GM23248 (cell line): ENCODE measurements at places on chromosomes 4 and X.

GRCh38 chr4:88489100-88489761 is 32.3 kb downstream of the HERC5 start:
- H3K27me3 ChIP-seq, result no peaks in the 10 kb centered on the region; the same call in 1 of the 2 replicates
- H3K36me3 ChIP-seq, result no peaks in the 10 kb centered on the region
- no peak overlapping the region for H3K4me3 ChIP-seq
- no peaks in the 10 kb centered on the region for H3K4me1 ChIP-seq
- H3K27ac ChIP-seq, result no peak overlapping the region
- DNase-seq, result no peak

DNA sequence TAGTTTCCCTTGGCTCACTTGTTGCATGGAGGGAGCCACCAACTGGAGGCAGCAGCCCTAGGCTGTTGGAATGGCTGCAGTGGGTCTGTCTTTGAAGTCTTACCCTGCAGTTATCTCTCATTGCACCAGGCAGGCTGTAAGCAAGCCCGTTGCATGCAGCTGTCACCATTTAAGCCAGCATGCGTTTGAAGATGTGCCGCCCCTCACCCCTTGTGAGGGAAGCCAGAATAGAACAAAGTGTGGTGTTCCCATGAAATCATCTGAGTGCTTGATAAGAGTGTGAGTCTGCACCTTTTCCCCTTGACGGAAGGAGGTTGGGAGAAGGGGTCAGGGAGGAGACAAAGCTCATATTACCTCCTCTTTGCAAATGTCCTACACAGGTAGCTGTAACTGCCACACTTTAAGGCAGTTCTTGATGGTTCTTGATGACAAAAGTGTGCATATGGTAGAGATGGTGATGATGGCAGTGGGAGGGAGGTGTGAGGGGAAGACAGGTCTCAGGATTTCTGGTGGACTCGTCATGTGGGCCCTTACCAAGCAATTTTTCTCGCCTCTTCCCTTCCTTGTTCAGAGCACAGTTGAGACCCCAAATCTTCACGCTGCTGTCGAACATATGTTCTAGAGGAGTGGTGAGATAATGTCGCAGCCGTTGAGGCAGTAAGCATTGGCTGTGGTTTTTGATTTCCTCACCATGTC is 191.4 kb upstream of the LEF1 start:
- H3K4me3 ChIP-seq, result no peak overlapping the region
- no peak for DNase-seq
- H3K27ac ChIP-seq, result no peak overlapping the region

GRCh38 chr4:98210281-98210680 is 50.9 kb upstream of the RAP1GDS1 start:
- DNase-seq, result no peak
- H3K4me3 ChIP-seq, result no peak overlapping the region
- H3K27ac ChIP-seq, result no peak overlapping the region
- no peaks in the 10 kb centered on the region for H3K4me1 ChIP-seq
- H3K36me3 ChIP-seq, result no peaks in the 10 kb centered on the region

DNA sequence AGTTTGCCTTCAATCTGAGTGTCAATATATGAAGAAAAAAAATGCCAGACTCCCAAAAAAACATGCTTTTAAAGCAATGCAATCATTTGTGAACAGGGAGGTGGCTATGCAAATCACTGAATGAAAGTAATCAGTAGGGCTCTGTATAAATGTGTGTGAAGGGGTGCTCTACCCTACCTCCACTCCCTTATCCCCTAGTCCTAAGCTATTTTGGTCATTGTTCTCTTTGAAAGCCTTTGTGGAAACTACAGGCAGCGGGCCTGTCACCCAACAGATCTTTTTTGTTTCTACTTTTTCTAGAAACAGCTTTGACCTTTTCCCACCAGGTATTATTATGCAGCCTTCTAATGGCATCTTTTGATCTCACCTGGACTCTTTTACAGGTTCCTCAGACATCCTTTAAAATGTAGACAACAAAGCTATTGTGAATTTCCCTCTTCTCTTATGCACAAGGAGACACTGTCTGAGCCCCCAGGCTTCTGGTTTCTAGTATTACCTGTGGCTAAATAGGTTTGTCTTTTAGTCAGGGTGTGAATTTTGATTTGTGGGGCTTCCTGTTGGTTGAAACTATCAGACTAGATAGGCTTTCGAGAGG is 9.2 kb downstream of the BOD1L1 start:
- H3K27me3 ChIP-seq, result no peaks in the 10 kb centered on the region
- H3K4me1 ChIP-seq, result no peaks in the 10 kb centered on the region
- no peak overlapping the region for H3K4me3 ChIP-seq
- H3K36me3 ChIP-seq, result peaks cover 39% of the 10 kb centered on the region

- H3K4me1 ChIP-seq, result no peaks in the 10 kb centered on the region
- no peaks in the 10 kb centered on the region for H3K27me3 ChIP-seq
- no peak for DNase-seq
Observed at GRCh38 chr4:31307029-31307428, 586.9 kb downstream of the PCDH7 start.

GRCh38 chr4:124331781-124332180 is 380.8 kb downstream of the ANKRD50 start:
- H3K27ac ChIP-seq, result no peak overlapping the region
- H3K4me1 ChIP-seq, result 0 out of 2 replicates have a peak, but pooled peaks cover 4% of the 10 kb centered on the region
- no peaks in the 10 kb centered on the region for H3K27me3 ChIP-seq
- no peak overlapping the region for H3K4me3 ChIP-seq

DNA sequence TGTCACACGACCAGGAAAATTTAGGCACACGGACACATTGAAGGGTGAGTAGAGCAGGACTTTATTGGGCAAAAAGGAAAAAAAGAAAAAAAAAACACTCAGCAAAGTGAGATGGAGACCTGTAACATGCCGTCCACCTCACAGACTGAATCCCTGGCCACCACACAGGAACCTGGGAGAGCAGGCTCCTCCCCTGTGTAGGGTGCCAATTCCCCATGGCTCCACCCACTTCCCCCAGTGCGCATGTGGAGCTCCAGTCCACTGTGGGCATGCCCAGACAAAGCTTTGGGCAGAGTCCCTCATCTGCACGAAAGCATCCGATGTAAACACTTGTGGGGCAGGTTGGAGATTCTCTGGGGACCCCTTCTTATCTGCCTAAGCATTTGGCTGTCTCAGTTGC is 23.6 kb upstream of the CBR4 start:
- DNase-seq, result no peak
- H3K27ac ChIP-seq, result no peak overlapping the region
- no peaks in the 10 kb centered on the region for H3K4me1 ChIP-seq
- no peak overlapping the region for H3K4me3 ChIP-seq
- H3K36me3 ChIP-seq, result no peaks in the 10 kb centered on the region
- H3K27me3 ChIP-seq, result no peaks in the 10 kb centered on the region

- H3K27me3 ChIP-seq, result peaks cover 23% of the 10 kb centered on the region
- no peak overlapping the region for H3K27ac ChIP-seq
- no peaks in the 10 kb centered on the region for H3K36me3 ChIP-seq
- H3K4me1 ChIP-seq, result no peaks in the 10 kb centered on the region
Observed at GRCh38 chr4:1512738-1513660, 106.8 kb upstream of the NKX1-1 start.

- no peaks in the 10 kb centered on the region for H3K36me3 ChIP-seq
- H3K27me3 ChIP-seq, result no peaks in the 10 kb centered on the region
Observed at GRCh38 chr4:111398906-111399330, 746.3 kb upstream of the FAM241A start.

- DNase-seq, result no peak
- H3K4me1 ChIP-seq, result no peaks in the 10 kb centered on the region
- no peak overlapping the region for H3K4me3 ChIP-seq
- no peak overlapping the region for H3K27ac ChIP-seq
Observed at GRCh38 chrX:105882581-105883275, 60.4 kb downstream of the NRK start.

- H3K36me3 ChIP-seq, result no peaks in the 10 kb centered on the region
- DNase-seq, result peak; percentile 74
- peak overlapping the region; percentile 36 for H3K27ac ChIP-seq
- no peak overlapping the region for H3K4me3 ChIP-seq
- no peaks in the 10 kb centered on the region for H3K27me3 ChIP-seq
- H3K4me1 ChIP-seq, result peaks cover 20% of the 10 kb centered on the region
Observed at GRCh38 chr4:141905751-141906150, 269.4 kb downstream of the IL15 start.

DNA sequence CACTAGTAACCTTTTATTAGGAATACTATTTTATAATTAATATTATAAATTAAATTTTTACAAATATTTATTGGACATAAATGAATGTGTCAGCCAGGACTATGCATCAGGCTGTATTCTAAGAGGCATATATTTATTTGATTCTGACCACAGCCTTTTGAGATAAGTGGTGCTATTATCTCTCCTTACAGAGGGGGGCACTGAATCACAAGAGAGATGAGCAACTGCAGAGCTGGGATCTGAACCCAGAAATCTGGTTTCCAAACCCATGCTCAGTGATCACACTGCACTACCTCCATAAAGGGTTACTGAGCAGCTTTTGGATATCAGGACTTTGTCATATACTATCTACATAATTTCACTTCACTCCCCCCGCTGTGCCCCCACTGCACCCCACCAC is 322.0 kb downstream of the TMA16 start:
- H3K4me3 ChIP-seq, result no peak overlapping the region
- no peaks in the 10 kb centered on the region for H3K4me1 ChIP-seq
- no peaks in the 10 kb centered on the region for H3K27me3 ChIP-seq
- H3K27ac ChIP-seq, result no peak overlapping the region
- DNase-seq, result no peak
- no peaks in the 10 kb centered on the region for H3K36me3 ChIP-seq

DNA sequence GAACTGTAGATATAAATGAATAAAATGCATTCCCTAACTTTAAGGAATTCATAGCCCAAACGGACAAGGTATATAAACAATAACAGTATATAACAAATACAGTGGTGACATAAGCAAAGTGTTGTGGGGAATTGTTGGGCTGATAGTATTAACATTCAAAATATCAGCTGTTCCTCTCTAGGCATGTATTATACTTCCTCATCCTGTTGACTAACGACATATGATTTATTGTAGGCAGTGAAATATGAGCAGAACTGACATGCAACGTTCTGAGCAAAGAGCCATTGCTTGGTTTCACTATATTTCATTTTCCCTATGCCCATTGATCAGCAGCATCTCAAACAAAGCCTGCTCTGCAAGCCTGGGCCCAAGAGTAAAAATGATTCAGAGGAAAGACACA is 143.9 kb downstream of the PTCHD1 start:
- H3K36me3 ChIP-seq, result no peaks in the 10 kb centered on the region
- no peaks in the 10 kb centered on the region for H3K27me3 ChIP-seq
- no peak overlapping the region for H3K27ac ChIP-seq
- H3K4me3 ChIP-seq, result no peak overlapping the region
- no peak for DNase-seq
- 0 out of 2 replicates have a peak, but pooled peaks cover 5% of the 10 kb centered on the region for H3K4me1 ChIP-seq

DNA sequence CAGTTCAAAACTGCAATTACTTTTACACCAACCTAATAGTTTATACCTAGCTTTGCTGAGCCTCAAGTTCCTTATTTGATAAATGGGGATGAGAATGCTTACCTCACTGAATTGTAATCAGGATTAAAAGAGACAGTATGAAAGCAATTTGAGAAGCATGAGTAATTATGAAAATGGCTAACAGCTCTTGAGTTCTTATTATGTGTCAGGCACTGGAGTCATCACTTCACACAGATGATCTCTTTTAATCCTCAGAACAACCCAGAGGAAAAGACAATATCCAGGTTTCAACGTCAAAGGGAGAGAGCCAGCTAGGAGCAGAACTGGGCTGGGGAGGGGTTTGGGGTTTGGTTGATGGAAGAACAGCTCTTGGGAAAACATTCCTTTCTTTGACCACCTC is 221.0 kb upstream of the NWD2 start:
- H3K36me3 ChIP-seq, result no peaks in the 10 kb centered on the region
- no peaks in the 10 kb centered on the region for H3K27me3 ChIP-seq
- H3K4me3 ChIP-seq, result no peak overlapping the region
- no peaks in the 10 kb centered on the region for H3K4me1 ChIP-seq
- H3K27ac ChIP-seq, result no peak overlapping the region
- no peak for DNase-seq

DNA sequence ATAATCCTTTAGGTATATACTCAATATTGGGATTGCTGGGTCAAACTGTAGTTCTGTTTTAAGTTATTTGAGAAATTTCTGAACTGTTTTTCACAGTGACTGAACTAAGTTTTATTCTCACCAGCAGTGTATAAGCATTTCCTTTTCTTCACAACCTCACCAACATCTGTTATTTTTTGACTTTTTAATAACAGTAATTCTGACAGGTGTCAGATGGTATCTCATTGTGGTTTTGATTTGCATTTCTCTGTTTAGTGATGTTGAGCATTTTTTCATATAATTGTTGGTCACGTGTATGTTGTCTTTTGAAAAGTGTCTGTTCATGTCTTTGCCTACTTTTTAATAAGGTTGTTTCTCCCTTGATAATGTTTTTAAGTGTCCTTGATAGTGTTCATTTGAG is 112.6 kb downstream of the LINC00632 start:
- no peak overlapping the region for H3K4me3 ChIP-seq
- DNase-seq, result no peak
- H3K36me3 ChIP-seq, result no peaks in the 10 kb centered on the region
- no peaks in the 10 kb centered on the region for H3K4me1 ChIP-seq
- H3K27ac ChIP-seq, result no peak overlapping the region

DNA sequence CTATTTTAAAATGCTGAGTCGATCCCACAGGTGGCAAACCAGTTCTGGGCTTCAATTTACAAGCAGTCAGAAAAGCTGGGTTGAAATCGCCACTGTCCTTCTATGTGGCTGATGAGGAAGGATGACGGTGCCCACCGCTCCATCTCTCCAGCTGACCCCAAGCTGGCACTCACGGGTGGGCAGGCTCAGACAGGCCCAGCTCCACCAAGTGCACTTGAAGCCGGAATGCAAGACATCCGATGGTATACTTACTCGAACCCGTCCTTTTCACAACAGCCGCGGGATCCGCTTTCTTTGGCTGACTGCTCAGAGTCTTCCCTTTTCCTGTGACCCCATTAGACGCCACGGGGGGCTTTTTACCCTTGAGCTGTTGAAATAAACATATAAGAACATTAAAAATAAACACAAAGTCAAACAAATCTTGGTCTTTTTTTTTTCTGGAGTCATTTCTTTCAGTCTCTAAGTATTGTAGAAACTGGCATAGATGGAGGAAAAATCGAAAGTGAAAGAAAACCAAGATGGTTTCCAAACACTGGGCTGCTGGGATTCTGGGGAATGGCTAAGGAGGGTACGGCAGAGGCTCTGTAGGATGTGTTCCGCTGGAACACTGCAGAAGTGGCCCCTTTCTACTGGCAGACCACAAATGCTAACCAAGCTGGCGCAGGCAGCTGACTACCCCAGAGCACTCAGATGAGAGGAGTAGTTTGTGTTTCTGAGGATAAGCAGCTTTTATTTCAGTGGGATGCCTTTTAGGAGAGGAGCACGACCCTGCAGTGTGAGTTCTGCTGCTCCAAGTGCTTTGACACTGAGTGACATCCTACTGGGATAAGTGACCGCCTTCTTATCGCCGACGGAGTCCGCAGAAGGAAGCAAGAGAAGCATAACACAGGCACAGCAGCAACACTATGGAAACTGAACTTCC is 160.9 kb downstream of the AFAP1 start:
- no peak overlapping the region for H3K4me3 ChIP-seq
- no peak for DNase-seq
- H3K27me3 ChIP-seq, result no peaks in the 10 kb centered on the region
- peaks cover 34% of the 10 kb centered on the region for H3K4me1 ChIP-seq

DNA sequence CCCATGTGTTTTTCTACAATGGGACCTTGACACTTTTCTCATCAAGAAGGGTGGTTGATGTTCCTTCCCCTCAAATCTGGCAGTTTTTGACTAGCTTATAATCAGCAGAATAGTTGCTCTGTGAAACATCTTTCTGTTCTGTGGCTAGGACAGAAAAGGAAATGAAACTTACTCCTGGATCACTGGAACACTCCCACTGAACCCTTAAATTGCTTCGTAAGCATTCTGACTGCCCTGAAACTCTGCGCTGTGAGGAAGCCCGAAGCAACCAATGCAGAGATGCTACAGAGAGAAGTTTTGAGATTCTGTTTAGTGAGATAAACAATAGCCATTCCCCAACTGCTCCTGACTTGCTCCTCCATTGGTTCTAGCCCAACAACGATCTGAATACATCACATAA is 602.2 kb downstream of the CENPC start:
- no peak for DNase-seq
- H3K27me3 ChIP-seq, result no peaks in the 10 kb centered on the region
